Muscle of leg (tissue), 16 donors: ENCODE measurements at places on chromosomes 4 and X. TPM values are rescaled to one million over a fixed set of nuclear protein-coding genes. Genes with fewer than 3 reads are reported as not detected.
A peak's percentile ranks its signal among the peaks of the same experiment; 100 is the strongest.

DNA sequence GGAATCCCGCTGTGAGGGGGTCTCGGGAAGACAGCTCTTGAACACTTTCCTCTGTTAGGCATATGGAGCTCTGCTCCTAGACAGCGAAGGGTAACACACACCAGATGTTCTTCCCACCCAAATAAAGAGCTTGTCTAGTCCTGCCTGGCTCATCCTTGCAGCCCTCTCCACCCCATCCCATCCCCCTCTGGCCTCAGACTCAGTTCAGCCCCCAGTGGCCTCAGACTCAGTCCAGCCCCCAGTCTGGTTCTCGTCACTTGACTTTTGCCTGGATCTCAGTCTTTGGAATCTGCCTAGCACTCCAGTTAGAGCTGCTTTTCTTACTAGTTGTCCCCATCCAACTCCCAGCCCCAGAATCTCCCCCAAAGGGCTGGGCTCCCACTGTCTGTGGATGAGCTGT, 14.9 kb downstream of the RAB33A start:
- peaks cover 4% of the 10 kb centered on the region for H3K27me3 ChIP-seq
- DNase-seq, result peak; percentile 69
- no peak overlapping the region for H3K27ac ChIP-seq
- H3K4me3 ChIP-seq, result no peak overlapping the region
- H3K36me3 ChIP-seq, result no peaks in the 10 kb centered on the region
- no peaks in the 10 kb centered on the region for H3K4me1 ChIP-seq

DNA sequence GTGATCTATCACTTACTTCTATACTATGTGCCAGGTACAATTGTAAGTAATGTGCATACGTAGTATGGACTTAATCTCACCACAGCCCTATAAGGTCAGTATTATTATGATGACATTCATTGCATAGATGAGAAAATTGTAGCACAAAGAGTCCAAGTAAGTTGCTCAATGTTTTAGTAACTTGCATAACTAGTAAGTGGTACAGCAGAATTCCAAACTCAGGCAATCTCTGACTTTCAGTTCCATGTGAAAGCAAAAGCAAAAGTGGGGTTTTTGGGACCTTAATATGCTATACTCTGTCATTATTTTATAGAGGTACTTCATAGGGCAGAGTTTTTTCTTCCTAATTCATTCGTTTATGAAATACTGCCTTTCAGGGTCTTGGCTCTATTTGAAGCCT, 188.8 kb upstream of the VEGFC start:
- H3K27me3 ChIP-seq, result no peaks in the 10 kb centered on the region
- H3K36me3 ChIP-seq, result no peaks in the 10 kb centered on the region

- H3K4me1 ChIP-seq, result no peaks in the 10 kb centered on the region
- H3K27me3 ChIP-seq, result no peaks in the 10 kb centered on the region
- no peaks in the 10 kb centered on the region for H3K36me3 ChIP-seq
- no peak overlapping the region for H3K4me3 ChIP-seq
- no peak overlapping the region for H3K27ac ChIP-seq
Measured at GRCh38 chr4:18033111-18034085, 11.8 kb upstream of the LCORL start.

GRCh38 chr4:158496030-158496741, 25.5 kb upstream of the RXFP1 start:
- H3K36me3 ChIP-seq, result no peaks in the 10 kb centered on the region
- no peaks in the 10 kb centered on the region for H3K27me3 ChIP-seq
- H3K4me3 ChIP-seq, result no peak overlapping the region
- DNase-seq, result no peak
- no peak overlapping the region for H3K27ac ChIP-seq

- DNase-seq, result no peak
- H3K36me3 ChIP-seq, result no peaks in the 10 kb centered on the region
- no peak overlapping the region for H3K27ac ChIP-seq
- no peak overlapping the region for H3K4me3 ChIP-seq
- H3K4me1 ChIP-seq, result no peaks in the 10 kb centered on the region
Measured at GRCh38 chrX:106300239-106300638, 132.1 kb downstream of the PWWP3B start.

DNA sequence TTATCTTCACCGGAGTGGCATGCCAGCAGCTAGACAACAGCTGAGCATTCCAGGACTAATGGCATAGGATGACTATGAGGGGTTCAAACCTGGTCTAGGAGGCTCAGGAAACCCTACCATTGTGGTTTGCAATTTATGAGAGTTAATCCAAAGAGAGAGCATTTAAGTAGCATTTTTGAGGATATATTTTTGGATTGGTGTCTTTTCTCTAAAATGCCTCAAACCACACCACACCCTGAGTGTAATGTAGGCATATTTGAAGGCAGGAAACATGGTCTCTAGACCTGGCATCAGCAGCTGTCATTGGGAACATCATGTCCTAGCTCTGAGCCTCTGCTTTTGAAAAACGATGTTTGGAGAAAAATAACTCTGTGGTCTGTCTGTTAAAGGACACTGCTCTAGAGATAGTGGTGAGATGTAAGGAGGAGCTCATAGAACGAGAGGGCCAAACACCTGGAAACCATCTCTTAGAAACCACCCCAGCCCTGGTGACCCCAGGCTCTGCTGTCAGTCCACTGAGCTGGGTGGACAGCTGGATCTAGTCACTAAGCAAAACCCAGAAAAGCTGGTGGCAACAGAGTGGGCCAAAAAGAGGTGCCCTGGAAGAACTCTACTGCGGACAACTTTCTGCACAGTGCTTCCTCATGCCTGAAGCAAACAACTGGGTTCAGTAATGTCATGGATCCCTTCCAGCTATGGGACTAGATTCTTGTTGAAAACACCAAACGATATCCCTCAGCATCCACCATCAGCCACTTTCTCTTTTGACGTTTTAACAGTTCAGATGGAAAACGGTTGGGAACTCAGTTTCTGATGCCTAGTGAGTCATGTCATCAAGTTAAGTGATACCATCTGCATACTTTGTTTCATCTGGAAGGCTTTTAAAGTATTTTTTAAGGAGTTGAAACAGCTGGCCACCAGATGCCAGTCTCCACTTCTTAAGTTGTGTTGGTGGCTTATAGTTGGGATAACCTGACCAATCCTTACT, 100.2 kb upstream of the C1QTNF7 start:
- H3K36me3 ChIP-seq, result no peaks in the 10 kb centered on the region
- peaks cover 3% of the 10 kb centered on the region for H3K4me1 ChIP-seq
- H3K27me3 ChIP-seq, result no peaks in the 10 kb centered on the region

GRCh38 chr4:37860266-37860665, 30.6 kb upstream of the TBC1D1 start:
- no peaks in the 10 kb centered on the region for H3K27me3 ChIP-seq
- no peak overlapping the region for H3K4me3 ChIP-seq
- H3K4me1 ChIP-seq, result no peaks in the 10 kb centered on the region

GRCh38 chr4:67678612-67679011, 22.3 kb downstream of the UBA6 start:
- H3K27ac ChIP-seq, result no peak overlapping the region
- no peak for DNase-seq
- H3K4me1 ChIP-seq, result no peaks in the 10 kb centered on the region
- H3K27me3 ChIP-seq, result no peaks in the 10 kb centered on the region
- H3K36me3 ChIP-seq, result peaks cover 21% of the 10 kb centered on the region

GRCh38 chrX:2351321-2351720, 149.5 kb downstream of the DHRSX start:
- peaks cover 3% of the 10 kb centered on the region for H3K4me1 ChIP-seq
- peaks cover 3% of the 10 kb centered on the region for H3K36me3 ChIP-seq
- DNase-seq, result no peak
- no peak overlapping the region for H3K27ac ChIP-seq

Gene ATP8A1
- total RNA-seq, result 8.6 TPM

Gene AREG
- total RNA-seq, result 0.09 TPM

Gene SLC49A3
- 2.9 TPM for total RNA-seq

Gene RNF150
- 37.6 TPM for total RNA-seq
